ENCODE measurements at places on chromosomes 1 and 21. TPM values are rescaled to one million over a fixed set of nuclear protein-coding genes. Genes with fewer than 3 reads are reported as not detected.
A peak's percentile ranks its signal among the peaks of the same experiment; 100 is the strongest.

DNA sequence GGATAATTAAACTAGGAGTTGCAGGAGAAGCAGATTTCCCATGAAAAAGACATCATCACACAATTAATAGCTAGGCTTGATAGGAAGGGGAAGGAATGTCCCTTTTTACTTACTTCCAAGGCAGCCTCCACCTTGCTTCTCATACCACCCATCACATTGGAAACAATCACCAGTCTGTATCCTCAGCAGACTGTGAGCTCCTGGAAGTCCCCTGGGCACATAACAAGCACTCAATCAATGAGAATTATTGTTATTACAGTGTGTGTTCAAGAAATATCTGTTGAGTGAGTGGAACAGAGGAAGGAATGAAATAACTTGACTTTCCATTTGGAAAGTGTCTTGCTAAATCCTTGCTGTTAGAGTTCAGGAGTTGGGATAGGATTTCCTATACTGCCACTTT is 36.2 kb downstream of the HIVEP3 start:
- DNase-seq, result no peak
- H3K36me3 ChIP-seq, result no peaks in the 10 kb centered on the region
- no peak overlapping the region for H3K27ac ChIP-seq
- no peaks in the 10 kb centered on the region for H3K27me3 ChIP-seq
- H3K4me1 ChIP-seq, result peaks cover 3% of the 10 kb centered on the region
- no peak overlapping the region for H3K4me3 ChIP-seq

- H3K36me3 ChIP-seq, result peaks cover 6% of the 10 kb centered on the region
- no peaks in the 10 kb centered on the region for H3K27me3 ChIP-seq
- H3K27ac ChIP-seq, result no peak overlapping the region
- DNase-seq, result no peak
- no peaks in the 10 kb centered on the region for H3K4me1 ChIP-seq
- no peak overlapping the region for H3K4me3 ChIP-seq
Observed at GRCh38 chr1:179129702-179130473, 48.0 kb downstream of the TOR3A start.

DNA sequence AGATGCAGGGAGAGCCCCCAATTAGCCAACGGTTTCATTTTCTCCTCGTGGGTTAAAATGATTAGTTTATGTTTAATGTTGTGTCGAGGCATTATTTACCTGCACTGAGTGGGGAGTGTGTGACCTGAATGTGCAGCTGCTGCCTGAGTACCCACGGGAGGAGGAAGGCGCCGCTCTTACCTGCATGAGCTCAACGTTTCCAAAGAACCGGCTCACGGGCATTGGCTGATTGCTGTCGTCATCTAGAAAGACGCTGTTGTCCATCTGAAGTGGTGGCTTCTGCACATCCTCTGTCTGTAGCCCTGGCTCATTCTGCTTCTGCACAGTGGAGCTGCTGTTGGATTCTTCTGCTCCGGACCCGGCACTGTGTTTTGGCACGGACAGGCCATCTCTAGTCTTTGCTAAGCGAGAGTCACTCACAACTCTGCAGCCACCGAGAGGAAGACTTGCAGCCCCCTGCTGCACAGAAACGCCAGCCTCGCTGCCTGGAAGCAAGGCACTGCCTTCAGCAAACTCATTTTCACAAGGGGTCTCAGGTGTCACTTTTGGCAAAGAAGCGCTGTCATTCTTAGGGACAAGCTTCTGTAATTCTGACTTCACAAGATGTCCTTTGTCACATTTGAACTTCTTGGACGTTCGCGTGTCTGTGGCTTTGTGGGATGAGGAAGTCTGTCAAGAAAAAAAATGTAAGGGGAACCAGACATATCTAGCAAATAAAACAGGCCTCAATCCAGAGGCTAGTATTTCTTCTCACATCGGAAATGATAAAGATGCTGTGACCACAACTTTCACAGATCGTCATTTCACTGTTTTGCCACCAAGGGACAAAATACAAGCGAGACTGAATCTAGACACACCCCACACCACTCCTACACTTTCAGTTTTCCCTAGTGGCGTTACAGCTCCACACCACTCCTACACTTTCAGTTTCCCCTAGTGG is 9.4 kb downstream of the C1orf174 start:
- no peak overlapping the region for H3K4me3 ChIP-seq
- H3K27ac ChIP-seq, result no peak overlapping the region
- DNase-seq, result no peak

- H3K4me1 ChIP-seq, result peaks cover 51% of the 10 kb centered on the region
- H3K27me3 ChIP-seq, result no peaks in the 10 kb centered on the region
- H3K36me3 ChIP-seq, result peaks cover 8% of the 10 kb centered on the region
Observed at GRCh38 chr21:46603228-46603627, 1.7 kb downstream of the S100B start.

DNA sequence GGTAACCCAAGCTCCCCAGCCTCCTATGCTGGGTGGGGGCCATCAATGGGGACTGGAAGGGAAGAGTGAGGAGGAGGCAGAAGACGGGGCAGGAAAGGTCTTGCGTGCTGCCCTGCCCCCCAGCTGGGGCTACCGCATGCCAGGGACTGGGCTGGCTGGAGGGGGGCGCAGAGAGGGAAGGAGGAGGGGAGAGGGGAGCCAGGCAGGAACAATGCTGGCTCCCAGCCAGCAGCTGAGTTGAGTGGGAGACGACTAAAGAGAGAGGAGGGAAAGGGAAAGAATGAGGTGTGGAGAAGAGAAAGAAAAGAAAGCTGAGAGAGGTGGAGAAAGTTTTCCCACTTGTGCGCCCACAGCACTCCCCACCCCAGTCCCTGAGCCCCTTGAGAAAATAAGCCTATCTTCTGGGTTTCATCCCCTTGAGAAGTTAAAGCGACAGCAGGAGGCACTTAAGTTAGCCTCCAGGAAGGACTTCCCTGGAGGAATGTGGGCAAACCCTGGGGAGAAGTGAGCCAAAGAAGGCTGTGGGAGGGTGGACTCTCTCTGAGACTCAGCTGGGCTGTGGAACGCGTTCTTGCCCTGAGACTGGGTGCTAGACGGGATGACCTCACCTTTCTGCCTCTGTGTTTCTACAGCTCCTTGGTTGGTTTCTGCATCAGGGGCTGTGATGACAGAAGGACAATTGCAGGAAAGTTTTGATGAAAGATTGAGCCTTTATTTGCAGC is 12.9 kb upstream of the NES start:
- H3K4me3 ChIP-seq, result peak overlapping the region; percentile 32
- no peaks in the 10 kb centered on the region for H3K36me3 ChIP-seq
- no peak overlapping the region for H3K27ac ChIP-seq
- peaks cover 43% of the 10 kb centered on the region for H3K4me1 ChIP-seq

- peaks cover 6% of the 10 kb centered on the region for H3K36me3 ChIP-seq
- H3K27ac ChIP-seq, result no peak overlapping the region
- peaks cover 21% of the 10 kb centered on the region for H3K27me3 ChIP-seq
Observed at GRCh38 chr1:200893411-200893901, 1.2 kb upstream of the INAVA start.

DNA sequence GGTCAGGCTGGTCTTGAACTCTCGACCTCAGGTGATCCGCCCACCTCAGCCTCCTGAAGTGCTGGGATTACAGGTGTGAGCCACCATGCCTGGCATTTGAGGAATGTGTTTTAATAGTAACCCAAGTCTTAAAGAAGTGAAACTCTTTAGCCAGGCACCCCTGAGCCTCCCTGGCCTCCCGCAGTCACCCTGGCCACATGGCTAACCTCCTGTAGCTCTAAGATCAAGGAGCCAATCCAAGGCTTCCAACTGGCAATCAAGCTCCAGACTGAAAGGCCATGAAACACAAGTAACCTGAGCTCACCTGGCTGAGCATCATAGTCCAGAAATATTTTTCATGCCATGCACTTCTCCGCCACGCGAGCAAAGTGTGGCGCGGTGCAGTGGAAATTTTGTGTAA is 84.3 kb downstream of the LTN1 start:
- no peak for DNase-seq
- no peaks in the 10 kb centered on the region for H3K27me3 ChIP-seq
- H3K4me1 ChIP-seq, result no peaks in the 10 kb centered on the region
- H3K27ac ChIP-seq, result no peak overlapping the region

GRCh38 chr1:47761974-47762373 is 235.2 kb downstream of the TRABD2B start:
- H3K4me1 ChIP-seq, result peaks cover 23% of the 10 kb centered on the region
- H3K27ac ChIP-seq, result no peak overlapping the region
- H3K36me3 ChIP-seq, result no peaks in the 10 kb centered on the region
- no peak for DNase-seq
- no peak overlapping the region for H3K4me3 ChIP-seq

- DNase-seq, result no peak
- H3K36me3 ChIP-seq, result no peaks in the 10 kb centered on the region
- H3K27me3 ChIP-seq, result no peaks in the 10 kb centered on the region
- peaks cover 6% of the 10 kb centered on the region for H3K4me1 ChIP-seq
- no peak overlapping the region for H3K27ac ChIP-seq
Observed at GRCh38 chr21:36909423-36909822, 57.0 kb downstream of the HLCS start.

- no peaks in the 10 kb centered on the region for H3K27me3 ChIP-seq
- H3K36me3 ChIP-seq, result no peaks in the 10 kb centered on the region
- no peak for DNase-seq
- H3K4me1 ChIP-seq, result no peaks in the 10 kb centered on the region
- peak overlapping the region; percentile 1 for H3K4me3 ChIP-seq
Observed at GRCh38 chr1:243354511-243355153, 98.8 kb downstream of the SDCCAG8 start.

- peak; percentile 44 for DNase-seq
- H3K27ac ChIP-seq, result peak overlapping the region; percentile 52
- H3K4me3 ChIP-seq, result no peak overlapping the region
- H3K4me1 ChIP-seq, result peaks cover 24% of the 10 kb centered on the region
- H3K27me3 ChIP-seq, result no peaks in the 10 kb centered on the region
- peaks cover 64% of the 10 kb centered on the region for H3K36me3 ChIP-seq
Observed at GRCh38 chr21:42570841-42571387, 57.3 kb downstream of the SLC37A1 start.

The LEFTY2 gene
- 0.44 TPM for total RNA-seq

The CCDC27 gene
- total RNA-seq, result not detected

The LHX8 gene
- not detected for total RNA-seq

The KCNE1 gene
- total RNA-seq, result 0.69 TPM
